ENCODE measurements at places on chromosomes 5 and 9. TPM values are rescaled to one million over a fixed set of nuclear protein-coding genes. Genes with fewer than 3 reads are reported as not detected.

DNA sequence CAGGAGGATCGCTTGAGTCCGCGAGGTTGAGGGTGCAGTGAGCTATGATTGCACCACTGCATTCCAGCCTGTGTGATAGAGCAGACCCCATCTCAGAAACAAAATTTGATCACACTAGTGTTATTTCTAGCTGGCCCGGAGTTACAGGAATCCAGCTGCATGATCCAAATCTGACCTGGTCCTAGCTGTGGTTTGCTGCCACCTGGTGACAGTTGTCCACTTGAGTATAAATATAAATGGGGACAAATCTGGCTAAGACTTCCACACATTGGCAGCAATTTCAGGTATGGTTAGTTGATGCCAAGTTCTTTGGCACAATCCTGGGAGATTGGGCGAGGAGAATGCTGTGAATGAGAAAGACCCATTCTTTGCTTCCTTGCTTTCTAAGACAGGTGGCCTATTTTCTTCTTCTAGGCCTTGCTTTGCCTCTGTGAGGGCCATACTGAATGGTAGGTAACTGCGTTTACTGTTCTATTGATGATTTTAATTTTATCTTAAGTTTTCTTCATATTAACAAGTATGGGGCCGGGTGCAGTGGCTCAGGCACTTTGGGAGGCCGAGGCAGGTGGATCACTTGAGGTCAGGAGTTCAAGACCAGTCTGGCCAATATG lies 35.4 kb downstream of the UBE2R2 start:
- no peak for DNase-seq

TMEFF1 gene
- total RNA-seq, result 0.78 TPM

SPATA31A3 gene
- total RNA-seq, result not detected

IGFBPL1 gene
- total RNA-seq, result 2.0 TPM

DNA sequence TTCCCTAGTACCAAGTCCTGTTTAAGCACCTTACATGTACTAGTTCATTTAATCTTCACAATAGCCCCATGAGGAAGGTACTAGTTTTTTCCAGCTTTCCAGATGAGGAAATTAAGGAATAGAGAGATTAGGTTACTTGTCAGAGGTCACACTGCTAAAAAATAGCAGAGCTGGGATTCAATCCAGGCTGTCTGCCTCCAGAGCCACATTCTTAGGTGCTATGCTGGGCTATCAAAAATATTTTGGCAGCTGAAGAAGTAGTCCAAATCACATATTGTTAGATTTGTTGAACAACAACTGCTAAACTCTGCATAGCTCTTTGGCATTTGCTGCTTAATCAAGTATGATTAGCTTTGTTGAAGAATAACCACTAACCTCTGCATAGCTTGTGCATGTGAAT lies 591.5 kb upstream of the KLF4 start:
- no peak for DNase-seq

- DNase-seq, result no peak
Observed at GRCh38 chr5:60173667-60174066, 280.1 kb upstream of the PDE4D start.
